ENCODE measurements at places on chromosomes 5 and 9.

- DNase-seq, result no peak
These were observed 22.0 kb downstream of the RC3H2 start for GRCh38 chr9:122883125-122883524.

DNA sequence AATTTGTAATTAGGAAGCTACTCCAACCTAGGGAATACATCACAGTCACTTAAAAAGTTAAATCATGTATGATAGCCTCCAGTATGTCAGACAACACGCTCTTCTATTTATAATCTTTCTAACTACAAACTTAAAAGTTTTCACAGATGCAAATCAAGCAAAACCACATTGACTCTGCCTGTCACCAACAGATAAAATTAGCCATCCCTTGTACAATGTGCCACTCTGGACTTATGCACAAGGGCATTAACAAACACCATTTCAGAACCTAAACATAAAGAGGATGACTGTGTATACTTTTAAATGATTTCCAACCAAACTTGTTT, 14.7 kb downstream of the ERP44 start:
- peak; percentile 69 for DNase-seq

- DNase-seq, result no peak
These were observed 1.4 kb upstream of the ENC1 start for GRCh38 chr5:74641735-74642542.

- no peak for DNase-seq
These were observed 657.0 kb upstream of the WWC1 start for GRCh38 chr5:167634432-167634831.

GRCh38 chr9:68702493-68702892, 2.5 kb upstream of the PIP5K1B start:
- no peak for DNase-seq

- DNase-seq, result no peak
These were observed 12.8 kb upstream of the NIPAL4 start for GRCh38 chr5:157447201-157447637.

- no peak for DNase-seq
These were observed 3.0 kb upstream of the CCNG1 start for GRCh38 chr5:163434401-163434866.

- DNase-seq, result no peak
These were observed 188.9 kb downstream of the SLIT3 start for GRCh38 chr5:169112016-169112415.
